Right lung (tissue), 10 donors: ENCODE measurements at places on chromosomes 5 and 9.

GRCh38 chr5:112366987-112367386 is 52.1 kb downstream of the EPB41L4A start:
- DNase-seq, result no peak

DNA sequence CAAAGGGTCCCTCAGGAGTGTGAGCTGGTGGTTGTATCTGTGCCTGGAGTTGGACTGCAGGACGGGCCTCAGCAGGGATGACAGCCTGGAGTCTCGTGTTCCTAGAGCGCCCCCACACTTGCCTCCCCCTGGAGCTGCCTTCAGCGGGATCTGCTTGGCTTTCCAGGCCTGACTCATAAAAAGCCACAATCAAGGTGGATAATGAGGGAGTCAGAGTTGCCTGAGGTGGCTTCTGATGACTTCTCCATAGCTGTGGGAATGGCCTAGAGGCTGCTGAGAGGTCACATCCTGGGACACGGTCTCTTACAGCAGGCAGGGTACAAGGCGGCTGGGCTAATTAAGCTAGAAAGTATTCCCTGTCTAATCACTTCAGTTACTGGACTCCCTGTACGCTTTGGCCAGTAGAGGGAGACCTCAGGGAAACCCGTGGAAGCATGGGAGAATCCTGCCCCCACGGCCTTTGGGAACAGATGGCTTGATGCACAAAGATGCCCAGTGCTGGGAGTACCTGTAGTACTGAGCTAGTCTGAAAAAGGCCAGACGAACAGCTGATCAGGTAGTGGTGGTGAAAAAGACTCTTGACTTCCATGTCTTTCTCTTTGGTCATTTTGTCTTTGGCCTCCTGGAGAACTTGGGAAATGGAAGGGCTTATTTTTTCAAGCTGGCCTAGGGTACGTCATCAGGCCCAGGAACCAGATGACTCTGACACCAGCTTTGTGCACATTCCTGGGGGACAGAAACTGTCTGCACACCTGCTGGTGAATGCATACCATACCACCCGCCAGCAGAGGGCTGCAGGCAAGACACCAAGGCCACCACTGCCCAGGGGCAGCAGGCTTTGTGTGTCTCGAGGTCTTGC is 16.1 kb upstream of the FRRS1L start:
- no peak for DNase-seq

GRCh38 chr9:2493109-2493508 is 128.5 kb upstream of the VLDLR start:
- DNase-seq, result peak; percentile 63

DNA sequence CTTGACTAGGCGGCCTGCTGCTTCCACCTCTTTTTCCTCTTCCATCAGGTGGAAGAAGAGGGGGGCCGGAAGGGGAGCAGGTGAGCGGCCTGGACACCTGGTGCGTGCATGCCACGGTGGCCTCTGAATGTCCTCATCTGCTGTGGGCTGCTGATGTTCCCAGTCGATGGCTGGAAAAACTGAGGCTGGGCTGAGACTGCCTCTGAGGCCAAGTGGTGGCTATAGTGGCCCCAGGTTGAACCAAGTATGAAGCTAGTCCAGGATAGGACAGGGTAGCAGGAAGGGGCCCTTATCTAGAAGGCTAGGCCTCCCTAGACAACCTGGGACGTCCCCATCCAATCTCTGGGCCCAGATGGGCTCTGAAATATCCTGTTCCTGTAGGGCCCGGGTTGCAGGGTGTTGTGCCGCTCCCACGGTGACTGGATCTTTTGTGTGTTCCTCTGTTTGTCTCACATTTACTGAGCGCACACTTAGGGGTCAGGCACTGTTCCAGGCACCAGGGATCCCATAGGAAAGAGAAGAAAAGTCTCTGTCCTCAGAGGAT is 753 bp upstream of the NR5A1 start:
- no peak for DNase-seq

DNA sequence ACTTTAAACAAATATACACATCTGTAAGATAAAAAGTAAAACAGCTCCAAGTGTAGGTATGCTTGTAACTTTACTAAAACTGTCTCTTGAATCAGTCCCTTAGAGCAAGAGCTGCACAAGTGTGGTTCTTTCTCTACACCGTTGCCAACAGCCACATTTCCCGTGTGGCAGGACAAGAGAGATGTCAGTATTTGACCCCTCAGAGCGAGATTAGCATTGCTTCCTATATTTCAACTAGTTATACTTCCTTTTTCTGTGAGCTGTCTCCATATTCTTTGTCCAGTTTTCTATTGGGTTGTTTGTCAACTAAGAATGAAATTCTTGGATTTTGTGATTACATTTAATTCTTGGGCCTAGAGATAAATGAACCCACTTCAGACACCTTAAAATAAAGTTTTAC is 8.0 kb downstream of the PLIN2 start:
- DNase-seq, result no peak

GRCh38 chr5:68454766-68455165 is 239.2 kb downstream of the PIK3R1 start:
- DNase-seq, result no peak

GRCh38 chr5:150124111-150124557 is 31.5 kb downstream of the PDGFRB start:
- DNase-seq, result no peak

- no peak for DNase-seq
Observed at GRCh38 chr9:91522481-91522880, 98.8 kb upstream of the NFIL3 start.

DNA sequence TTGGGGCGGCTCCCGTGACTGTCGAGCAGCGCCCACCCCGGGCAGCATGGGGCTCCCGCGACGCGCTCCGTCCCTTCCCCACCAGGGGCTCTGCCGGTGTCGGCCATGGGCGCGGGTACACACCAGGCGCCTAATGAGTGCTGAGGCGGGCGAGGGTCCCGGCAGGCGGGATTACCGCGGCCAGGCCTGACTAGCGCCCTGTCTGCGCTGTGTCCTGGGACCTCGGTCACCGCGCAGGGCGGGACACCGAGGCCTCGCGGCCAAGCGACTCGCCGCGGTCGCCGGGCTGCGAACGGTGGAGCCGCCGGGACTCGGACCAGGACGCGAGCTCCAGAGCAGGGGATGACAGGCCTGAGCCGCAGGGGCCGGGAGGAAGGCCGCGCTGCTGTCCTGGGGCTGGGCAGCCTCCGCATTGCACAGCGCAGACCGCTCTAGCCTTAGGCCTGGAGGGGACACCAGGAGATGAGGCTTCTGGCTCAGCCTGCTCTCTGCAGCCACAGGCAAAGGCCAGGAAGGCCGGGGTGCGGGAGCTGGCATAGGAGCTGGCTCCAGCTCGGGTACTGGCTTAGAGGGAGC is 14.1 kb downstream of the LCN10 start:
- no peak for DNase-seq

- DNase-seq, result no peak
Observed at GRCh38 chr9:37338218-37338617, 84.3 kb upstream of the GRHPR start.

DNA sequence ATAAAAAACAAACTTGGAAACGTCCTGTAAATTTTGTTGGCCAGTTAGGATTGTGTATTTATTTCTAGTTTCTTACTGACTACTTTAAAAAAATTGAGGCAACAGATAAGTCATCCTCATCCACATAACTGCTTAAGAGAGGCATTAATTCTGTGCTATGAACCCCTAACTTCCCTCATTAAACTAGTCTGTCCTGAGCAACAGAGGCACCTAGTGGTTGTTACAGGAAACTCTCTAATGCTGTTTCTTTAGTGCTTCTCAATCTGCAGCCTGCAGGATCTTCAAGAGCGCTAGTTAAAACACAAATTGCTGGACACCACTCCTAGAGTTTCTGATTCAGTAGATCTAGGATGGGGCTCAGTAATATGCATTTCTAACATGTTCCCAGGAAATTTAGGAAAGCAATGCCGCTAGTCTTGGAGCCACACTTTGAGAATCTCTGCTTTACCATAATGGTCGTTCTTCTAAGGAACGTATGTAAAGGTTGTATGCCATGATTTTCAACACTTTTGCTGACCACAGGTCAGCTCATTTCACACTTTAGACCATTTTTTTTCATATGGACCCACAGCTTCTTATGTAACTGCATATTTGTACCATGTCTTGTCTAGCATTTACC is 410.1 kb upstream of the SMARCA2 start:
- DNase-seq, result peak; percentile 6
